ENCODE measurements at places on chromosomes 6 and 20.
A peak's percentile ranks its signal among the peaks of the same experiment; 100 is the strongest.

GRCh38 chr20:34535857-34536256, 19.6 kb downstream of the DYNLRB1 start:
- DNase-seq: no peak

DNA sequence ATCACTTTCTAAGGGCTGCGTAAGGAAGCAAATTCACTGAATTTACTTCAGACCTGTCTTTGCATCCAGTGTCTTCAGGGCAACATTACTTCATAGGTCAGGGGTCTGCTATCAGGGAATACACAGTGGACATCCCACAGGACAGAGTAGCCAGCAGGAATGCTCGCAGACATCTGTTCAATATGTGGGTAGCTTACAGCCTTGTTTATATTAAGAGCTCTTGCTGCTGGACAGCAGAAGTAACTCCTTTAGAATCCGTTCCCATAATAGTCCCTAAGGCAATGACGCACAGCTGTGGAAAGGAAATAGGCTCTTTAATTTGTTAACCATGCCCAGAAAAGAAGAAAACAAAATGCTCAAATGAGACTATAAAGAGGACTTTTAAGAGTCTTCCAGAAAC, 198.7 kb downstream of the MOXD1 start:
- peak; percentile 85 for DNase-seq

GRCh38 chr6:170605574-170606259, 21.3 kb upstream of the PDCD2 start:
- no peak for DNase-seq

DNA sequence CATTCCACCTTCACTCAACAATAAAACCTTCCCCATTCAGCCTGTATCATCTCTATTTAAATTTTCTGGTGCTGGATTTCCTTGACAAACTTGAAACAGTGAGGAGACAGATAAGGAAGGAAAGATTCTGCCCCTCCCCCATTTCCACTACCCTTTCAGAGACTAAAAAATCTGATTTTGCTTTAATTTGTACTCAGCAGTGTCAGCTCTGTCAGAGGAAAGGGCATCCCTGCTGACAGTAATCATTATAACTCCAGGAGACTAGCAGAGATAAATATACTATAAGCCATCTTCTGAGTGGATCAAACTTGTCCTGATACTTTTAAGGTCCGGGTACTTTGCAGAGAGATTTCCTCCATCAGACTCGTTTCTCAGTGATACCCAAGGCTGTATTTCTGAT, 155.6 kb downstream of the SAMD5 start:
- no peak for DNase-seq

GRCh38 chr6:6905961-6906518, 201.7 kb upstream of the RREB1 start:
- no peak for DNase-seq

- no peak for DNase-seq
These were observed 191.1 kb downstream of the FNDC1 start for GRCh38 chr6:159360306-159360705.

GRCh38 chr6:104286641-104287040, 573.1 kb downstream of the HACE1 start:
- DNase-seq: no peak

GRCh38 chr6:129189266-129189665, 306.3 kb downstream of the LAMA2 start:
- no peak for DNase-seq

- DNase-seq: no peak
These were observed 94.1 kb upstream of the BMP5 start for GRCh38 chr6:55969526-55969925.

DNA sequence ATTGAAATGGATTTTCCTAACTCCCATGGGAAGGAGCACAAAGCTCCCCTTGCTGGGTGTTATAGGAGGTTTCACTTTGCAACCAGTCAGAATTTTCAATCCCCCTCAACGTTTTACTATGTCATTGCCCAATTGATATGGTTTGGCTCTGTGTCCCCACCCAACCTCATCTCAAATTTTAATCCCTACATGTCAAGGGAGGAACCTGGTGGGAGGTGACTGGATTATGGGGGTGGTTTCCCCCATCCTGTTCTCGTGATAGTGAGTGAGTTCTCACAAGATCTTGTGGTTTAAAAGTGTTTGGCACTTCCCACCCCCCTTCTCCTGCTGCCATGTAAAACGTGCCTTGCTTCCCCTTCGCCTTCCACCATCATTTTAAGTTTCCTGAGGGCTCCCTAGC, 62.9 kb downstream of the ZMYND8 start:
- no peak for DNase-seq

DNA sequence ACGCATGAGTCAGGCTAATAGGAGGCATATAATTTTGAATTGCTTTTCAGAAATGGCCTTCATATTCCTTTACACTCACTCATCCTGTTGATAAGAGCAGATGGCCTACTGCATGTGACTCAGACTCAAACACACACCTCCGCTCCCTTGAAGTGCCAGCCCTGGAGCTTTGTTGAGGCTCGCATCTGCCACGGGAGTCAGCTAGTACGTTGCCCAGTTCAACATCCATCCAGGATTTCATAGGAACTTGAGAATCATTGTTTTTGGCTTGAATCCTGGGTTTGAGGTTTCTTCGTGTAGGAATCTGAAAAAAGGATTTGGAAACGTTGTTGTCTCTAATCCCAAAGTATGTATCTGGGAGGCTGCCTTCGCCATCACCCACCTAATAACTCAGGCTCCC, 87.4 kb upstream of the JAG1 start:
- peak; percentile 16 for DNase-seq

DNA sequence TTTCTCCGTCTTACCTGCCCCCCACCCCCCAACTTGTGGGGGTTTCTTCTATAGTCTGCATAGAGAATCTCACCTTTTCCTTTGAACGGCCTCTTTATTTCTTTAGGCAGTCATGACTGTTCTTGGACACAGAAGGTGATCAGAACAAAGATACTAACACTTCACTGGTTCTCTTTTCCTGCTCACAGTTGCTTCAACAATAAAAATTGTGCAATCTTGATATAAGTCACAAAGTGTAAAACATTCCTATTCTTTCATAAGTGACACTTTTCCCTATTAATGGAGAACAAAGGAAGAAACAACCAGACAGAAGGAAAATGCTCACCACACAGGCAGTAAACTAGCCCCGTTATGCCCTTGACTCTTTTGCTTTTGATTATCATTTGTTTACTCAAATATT, 238.4 kb upstream of the QKI start:
- no peak for DNase-seq

DNA sequence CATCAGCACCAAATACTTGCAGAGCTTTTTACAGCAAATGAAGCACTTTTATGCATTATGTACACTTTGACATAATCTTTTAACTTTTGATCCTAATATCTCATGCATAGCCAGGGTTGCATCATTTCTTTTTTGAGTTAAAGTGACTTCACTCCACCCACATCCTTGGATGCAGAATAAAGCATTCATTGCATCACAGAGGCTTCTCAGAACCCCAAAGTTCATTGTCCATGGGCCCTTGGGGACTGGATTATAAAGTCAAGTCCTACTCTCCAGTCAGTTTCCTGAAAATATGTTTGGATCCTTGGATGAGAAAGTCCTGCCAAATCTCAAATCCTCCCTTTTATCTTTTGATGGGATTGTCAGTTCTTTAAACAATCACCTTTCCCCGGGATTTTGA, 10.6 kb upstream of the EFHC1 start:
- DNase-seq: peak; percentile 20

- DNase-seq: peak; percentile 96
These were observed 108.6 kb downstream of the BANF2 start for GRCh38 chr20:17808357-17808756.

- no peak for DNase-seq
These were observed 54.2 kb downstream of the ARMC2 start for GRCh38 chr6:108902382-108902792.

DNA sequence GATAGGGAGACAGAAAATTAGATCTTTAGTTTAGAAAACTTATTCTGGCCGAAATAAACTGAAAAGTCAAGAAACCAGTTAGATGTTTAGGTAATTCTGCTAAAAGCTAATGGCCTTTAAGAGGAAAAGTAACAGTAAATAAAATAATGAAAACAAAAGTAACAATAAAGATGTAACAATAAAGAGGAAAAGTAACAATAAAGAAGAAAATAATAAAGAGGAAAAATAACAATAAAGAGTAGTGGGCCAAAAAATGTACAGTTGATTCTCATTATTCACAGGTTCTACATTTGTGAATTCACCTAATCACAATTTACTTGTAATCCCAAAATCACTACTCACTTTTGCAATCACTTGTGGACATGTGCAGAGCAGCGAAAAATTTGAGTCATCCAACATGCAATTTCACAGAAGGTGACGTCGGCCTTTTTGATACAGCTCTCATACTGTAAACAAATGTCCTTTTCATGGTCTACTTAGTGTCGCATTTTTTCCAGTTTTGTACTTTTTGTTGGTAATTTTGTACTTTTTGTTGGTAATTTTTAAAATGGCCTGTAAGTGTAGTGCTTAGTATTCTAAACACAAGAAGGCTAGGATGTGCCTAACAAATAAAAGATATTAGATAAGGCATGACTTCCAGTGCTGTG, 24.0 kb downstream of the HBS1L start:
- DNase-seq: peak; percentile 18

DNA sequence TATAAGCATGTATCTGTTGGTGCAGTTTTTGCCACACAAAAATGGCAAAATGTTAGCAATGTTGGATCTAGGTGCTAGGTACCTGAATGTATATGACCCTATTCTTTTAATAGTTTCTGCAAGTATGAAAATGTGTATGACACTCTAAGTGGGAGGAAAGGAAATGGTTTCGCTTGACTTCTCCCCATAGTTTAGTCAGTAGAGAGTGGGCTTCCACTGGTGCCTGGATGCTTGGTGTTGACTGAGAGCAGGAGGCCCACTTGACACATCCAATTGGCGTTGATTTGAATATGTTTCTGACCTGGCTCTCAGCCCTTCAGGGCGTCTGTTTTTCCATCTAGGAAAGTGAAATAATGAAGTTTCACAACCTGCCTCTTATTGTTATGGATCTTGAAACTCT, 41.8 kb upstream of the GABRR1 start:
- DNase-seq: no peak

- DNase-seq: no peak
These were observed 125.6 kb upstream of the MARCKS start for GRCh38 chr6:113731541-113731940.

DNA sequence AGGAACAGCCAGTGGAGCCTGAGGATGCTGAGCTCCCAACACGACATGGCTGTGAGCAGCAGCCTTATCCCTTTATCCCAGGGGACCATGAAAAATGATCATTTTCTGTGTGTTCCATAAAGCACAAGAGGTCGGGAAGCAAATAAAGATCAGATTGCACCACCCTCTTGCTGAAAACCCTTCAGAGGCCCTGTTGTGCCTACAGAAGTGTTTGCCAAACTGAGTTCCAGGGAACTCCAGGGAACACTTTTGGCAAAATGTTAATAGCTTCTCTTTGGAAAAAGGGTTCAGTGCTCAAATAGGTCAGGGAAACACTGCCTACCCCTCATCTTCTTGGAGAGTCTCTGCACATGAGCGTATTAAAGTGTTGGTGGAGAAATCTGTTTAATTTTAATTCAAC, 24.4 kb downstream of the ARMC2 start:
- no peak for DNase-seq

DNA sequence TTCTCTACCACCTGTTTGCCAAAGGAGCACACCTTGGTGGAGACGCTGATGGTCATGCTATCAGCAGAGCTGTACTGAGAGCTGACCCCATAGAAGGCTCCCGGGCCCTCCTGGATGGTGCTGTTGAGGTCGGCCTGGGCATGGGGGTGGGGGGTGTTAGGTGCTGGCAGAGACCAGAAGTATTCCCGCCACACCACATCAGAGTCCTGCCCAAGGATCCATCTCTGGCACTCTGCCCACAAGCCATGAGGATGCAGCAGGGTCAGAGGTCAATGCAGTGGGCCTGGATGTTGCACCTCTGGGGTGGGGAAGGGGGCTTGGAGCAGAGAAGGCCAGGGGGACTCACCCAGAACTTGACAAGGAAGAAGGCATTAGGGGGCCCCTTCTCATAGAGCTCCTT, 7.4 kb downstream of the RPL10A start:
- DNase-seq: no peak

GRCh38 chr20:62736407-62737071, 27.9 kb downstream of the NTSR1 start:
- no peak for DNase-seq

DNA sequence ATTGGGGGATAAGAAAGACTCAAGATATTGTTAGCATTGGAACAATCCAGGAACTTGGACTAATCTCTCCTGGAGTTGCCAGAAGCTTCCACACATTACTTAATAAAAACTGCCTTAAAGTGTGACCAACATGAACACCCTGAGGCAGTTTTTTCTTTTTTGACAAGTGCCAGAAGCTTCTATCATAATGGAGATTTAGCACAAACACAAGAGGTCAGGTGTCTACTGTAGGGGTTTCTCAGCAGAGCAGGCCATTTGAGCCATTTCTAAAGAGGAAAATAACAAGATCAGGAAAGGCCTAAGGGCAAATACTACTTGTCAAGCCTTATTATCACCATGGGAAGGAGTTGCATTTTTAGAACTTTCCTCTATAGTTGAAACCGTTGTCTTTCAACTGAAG, 361.5 kb downstream of the EPM2A start:
- no peak for DNase-seq

- DNase-seq: no peak
These were observed 17.4 kb downstream of the MACROD2 start for GRCh38 chr20:14012671-14013070.

- no peak for DNase-seq
These were observed 151.1 kb downstream of the LRRC1 start for GRCh38 chr6:53945765-53946407.

DNA sequence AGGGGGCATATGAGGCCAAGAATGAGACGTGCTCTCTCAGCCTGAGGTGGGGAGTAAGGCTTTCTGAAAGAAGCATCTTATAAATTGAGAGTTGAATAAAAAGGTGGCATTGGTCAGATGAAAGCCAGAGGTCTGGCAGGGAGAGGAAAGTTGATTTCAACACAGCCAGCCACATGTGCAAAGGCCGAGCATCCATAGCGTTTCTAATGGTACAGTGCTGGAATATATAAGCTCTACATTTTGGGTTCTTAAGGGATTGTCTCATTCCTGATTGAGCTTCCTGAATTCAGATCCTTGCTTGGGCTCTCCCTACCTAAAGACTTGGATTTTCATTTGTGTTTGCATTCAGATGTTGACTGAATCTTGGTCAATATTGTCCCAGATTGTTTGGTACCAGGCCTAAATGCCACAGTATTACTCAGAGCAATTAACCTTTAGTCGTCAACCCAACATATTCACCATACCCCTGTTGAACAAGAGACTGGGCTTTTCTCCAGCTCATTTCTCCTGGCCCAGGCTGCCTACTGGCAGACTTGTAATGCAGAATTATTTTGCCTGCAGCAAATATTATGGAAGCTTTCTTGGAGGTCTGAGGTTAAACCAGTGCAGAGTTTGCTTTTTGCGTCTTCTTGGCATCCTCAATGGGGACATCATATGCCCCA, 14.5 kb upstream of the BCAS1 start:
- peak; percentile 14 for DNase-seq

DNA sequence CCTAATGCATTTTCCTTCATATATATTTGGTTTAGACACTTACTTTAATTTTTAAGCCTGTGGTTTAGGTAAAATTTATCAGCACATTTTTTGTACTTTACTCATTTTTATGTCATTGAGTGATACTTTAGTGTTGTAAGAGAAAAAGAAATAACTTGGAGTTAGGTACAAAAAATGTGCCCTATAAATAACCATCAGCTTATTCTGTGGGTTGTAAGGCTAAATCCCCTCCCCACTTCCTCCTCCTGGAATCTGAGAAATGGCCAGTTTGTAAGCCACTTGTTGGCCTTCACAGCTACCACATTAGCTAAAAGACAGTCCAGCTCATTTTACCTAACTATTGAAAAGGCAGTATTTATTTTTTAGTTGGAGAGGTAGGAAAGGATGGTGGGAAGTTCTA, 576.3 kb downstream of the PKHD1 start:
- no peak for DNase-seq

GRCh38 chr6:45658958-45659357, 281.2 kb upstream of the SUPT3H start:
- DNase-seq: no peak
